ENCODE measurements at places on chromosomes 12 and 14.

DNA sequence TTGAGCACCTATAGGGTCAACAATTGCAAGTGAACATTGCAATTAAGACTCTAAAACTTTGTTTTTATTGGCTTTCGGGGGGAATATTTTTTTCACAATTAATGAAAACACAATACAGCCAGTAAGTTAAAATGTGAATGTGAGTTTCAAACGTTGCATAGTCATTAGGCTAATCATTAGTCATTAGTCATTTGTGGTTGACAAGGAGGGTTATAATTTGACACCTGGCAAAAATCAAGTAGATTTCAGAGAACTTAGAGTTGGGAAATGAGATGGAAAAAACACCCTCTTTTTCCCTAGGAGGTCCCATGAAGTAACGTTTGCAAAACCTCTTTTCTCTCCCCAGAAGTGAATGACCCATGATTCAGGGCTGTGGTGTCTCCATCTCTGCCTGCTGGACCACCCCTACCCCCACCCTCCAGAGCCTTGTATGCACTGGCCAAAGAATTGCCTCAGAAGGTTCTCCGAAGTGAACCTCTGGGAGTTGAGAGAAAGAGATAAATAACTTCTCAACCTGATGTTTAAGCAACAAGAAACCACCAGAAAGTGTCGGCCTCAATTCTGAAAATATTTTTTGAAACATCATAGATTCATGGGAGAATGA, 196.3 kb downstream of the PAX9 start:
- no peak for DNase-seq

DNA sequence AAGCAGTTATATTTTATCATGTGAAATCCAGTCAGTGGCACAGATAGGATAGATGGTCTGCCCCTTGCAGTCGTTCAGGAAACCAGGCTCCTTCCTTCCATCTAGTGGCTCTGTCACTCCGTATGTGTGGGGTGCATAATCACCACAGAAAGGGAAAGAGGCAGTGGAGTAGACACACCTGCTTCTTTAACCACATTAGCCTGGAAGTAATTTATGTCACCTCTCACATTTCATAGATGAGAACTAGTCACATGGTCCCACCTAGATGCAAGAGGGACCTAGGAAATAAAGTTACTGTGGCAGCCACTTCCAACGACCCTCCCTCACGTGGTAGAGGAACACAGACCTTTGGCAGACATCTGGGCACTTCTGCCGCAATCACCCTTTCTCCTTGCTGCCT, 14.2 kb upstream of the RNU6-8 start:
- DNase-seq: no peak

- no peak for DNase-seq
Measured at GRCh38 chr14:99125113-99125512, 146.9 kb downstream of the BCL11B start.

DNA sequence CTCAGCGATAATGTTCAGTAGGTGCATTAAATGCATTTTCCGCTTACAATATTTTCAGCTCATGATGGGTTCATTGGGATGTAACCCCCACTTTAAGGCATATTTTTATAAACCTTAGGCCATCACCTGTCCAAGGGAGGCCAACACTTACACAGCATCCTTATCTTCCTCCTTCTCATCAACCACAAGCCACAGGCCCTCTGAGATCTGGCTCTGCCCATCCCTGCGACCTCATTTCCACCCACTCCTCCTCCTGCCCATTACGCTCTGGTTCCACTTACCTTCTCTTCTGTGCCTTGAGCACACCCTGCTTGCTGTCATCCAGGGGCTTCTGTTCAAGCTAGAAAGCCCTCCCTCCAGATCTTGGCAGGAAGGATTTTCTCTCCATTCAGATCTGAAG, 93.2 kb downstream of the EGLN3 start:
- no peak for DNase-seq
